ENCODE measurements at places on chromosomes 13 and 19.

DNA sequence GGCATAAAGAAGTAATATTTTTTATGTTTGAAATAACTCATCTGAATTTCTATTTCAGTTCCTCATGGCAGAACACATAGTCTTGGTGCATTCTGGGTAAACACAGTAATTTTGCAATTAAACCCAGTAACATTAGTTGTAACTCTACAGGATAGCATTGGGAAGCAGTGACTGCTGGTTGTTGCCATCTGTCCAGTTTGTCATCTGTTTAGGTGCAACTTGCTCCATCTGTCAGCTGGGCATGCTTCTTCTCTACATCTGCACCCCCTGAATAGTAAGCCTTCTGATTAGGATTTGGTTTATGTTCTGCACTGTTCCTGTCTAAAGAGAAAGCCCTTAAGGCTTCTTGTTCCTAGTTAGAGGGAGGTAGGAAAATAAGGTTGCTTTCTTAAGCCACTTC, 63.5 kb upstream of the CSNK1A1L start:
- no peak for DNase-seq

GRCh38 chr13:113853518-113854237, 10.2 kb downstream of the GAS6 start:
- no peak for DNase-seq

GRCh38 chr13:39263033-39263432, 224.8 kb downstream of the NHLRC3 start:
- peak; percentile 75 for DNase-seq

DNA sequence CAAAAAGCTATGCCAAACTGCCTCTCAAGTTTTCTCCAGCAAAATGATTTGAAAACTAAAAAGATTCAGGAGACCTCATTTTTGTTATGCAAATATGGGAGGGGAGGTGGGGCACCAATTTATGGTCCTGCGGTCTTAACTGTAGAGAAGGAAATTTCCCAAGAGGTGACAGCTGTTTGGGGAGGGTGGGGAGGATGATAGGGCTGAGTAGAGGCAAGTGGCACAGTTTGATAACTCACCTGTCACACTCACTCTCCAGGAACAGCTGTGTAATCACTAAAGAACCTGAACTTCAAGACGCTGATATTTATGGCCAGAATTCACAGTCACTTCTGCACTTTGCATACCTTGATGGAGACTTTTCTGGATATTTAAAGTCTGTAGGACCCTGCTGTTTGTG, 232.9 kb upstream of the STARD13 start:
- peak; percentile 58 for DNase-seq

GRCh38 chr19:40598121-40598917, 2.9 kb upstream of the LTBP4 start:
- peak; percentile 94 for DNase-seq

DNA sequence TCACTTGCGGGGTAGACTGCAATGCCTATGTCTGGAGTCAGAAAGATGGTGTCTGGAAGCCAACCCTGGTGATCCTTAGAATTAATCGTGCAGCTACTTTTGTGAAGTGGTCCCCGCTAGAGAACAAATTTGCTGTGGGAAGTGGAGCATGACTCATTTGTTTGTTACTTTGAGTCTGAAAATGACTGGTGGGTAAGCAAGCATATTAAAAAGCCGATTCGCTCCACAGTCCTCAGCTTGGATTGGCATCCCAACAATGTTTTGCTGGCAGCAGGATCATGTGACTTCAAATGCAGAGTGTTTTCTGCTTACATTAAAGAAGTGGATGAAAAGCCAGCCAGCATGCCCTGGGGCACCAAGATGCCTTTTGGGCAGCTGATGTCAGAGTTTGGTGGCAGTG, 9.5 kb upstream of the ERVV-1 start:
- no peak for DNase-seq

Measured in Karpas-422 (cell line).